ENCODE measurements at places on chromosomes 5 and 9.
A peak's percentile ranks its signal among the peaks of the same experiment; 100 is the strongest.

GRCh38 chr5:16726538-16726946 lies 109.7 kb upstream of the RETREG1 start:
- peak; percentile 15 for DNase-seq

- DNase-seq = no peak
These were observed 102.6 kb upstream of the ALDH1B1 start for GRCh38 chr9:38289866-38290245.

DNA sequence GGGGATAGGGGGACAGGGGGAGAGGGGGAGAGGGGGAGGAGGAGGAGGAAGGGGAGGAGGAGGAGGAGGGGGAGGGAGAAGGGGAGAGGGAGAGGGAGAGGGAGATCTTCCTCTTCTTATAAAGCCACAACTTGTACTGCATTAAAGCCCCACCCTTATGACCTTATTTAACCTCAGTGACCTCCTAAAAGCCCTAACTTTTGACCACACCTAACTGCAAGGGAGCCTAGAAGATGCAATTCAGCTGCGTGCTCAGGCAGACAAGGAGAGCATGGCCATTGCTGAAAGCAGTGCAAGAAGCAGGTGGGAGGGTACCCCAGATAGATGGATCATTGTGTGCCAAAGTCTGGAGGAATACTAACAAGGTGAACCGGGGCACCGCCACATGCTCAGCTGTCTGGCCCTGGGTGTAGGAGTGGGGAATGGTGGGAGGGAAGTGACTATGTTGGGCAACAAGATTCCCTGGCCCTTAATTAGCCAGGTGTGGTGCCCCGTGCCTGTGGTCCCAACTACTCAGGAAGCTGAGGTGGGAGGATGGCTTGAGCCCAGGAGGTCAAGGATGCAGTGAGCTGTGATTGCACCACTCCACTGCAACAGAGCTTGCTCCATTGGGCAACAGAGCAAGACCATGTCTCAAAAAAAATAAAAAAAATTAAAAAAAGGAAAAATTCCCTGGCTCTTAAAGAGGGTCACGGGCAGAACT lies 125.4 kb upstream of the BOD1 start:
- no peak for DNase-seq

DNA sequence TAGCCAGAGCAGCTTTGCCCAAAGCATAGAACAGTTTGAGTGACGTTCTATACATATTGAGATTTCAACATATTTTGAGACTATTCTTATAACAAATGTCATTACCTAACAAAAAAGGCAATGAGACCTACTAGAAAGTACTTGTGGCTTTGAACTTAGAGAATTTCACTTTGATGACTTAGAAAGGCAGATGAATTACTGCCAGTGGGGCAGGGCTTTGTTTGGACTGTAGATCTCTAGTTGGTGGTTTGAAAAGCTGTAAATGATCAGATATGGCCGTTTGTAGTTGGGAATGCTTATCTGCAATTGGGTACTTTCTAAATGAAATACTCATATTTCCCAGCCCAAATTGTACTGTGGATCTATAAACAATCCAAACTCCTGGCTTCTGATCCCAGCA lies 28.1 kb downstream of the SOX30 start:
- no peak for DNase-seq

GRCh38 chr9:93390953-93391515 lies 60.5 kb upstream of the FAM120A start:
- no peak for DNase-seq

DNA sequence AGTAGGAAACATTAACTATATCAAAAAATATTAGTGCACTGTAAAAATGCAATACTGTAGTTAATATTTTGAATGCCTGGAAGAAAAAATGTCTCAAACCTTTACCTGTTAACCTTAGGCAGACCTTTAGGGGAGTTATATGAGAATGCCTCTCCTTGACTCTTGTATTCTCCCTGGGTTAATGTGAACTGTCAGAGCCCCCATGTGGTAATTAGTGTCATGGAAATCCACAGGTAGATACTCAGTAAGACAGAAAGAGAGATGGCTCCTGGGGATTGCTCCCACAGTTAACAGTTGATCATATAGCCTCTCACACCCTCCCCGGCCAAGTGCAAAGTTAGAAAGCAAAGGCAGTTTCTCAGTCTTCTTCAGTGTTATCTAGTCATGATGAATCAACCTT lies 742.8 kb downstream of the NR2F1-AS1 start:
- DNase-seq = no peak

GRCh38 chr9:9973062-9973461 lies 639.7 kb downstream of the PTPRD start:
- no peak for DNase-seq

DNA sequence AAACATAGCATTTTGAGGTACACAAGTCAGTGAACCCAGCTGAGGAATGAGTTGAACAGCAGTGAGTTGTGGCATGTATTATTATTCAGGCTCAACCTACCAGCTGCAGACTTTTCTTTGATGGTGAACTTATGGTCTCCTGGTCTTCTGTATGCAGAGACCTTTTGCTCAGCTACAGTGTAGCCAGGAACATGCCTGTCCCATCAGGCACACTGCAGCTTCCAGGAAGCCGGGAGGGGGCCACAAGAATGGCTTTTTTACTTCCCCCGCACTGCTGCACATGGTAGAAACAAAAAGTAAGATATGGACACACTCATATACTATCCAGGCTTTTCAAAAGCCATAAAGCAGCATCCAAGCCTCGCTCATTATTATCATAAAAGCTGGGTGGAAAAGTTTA lies 65.3 kb upstream of the PLPP1 start:
- DNase-seq = no peak

DNA sequence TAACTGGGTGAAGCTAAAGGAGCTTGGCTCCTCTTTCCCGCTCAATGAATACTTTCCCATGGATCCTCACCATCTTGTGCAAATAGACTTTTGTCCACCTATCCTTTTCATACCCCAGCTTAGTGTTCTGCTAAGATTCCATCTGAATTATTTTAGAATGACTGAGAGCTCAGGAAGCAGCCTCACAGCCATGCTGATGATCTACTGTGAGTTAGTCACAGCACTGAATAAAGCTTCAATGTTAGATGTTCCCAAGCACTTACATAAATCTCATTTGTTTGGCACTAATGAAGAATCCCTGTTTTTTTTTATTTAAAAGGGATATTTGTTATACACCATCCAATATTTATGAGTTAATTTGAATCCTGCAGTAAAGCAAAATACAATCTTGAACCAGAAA lies 317.6 kb upstream of the TRPC7 start:
- DNase-seq = no peak

DNA sequence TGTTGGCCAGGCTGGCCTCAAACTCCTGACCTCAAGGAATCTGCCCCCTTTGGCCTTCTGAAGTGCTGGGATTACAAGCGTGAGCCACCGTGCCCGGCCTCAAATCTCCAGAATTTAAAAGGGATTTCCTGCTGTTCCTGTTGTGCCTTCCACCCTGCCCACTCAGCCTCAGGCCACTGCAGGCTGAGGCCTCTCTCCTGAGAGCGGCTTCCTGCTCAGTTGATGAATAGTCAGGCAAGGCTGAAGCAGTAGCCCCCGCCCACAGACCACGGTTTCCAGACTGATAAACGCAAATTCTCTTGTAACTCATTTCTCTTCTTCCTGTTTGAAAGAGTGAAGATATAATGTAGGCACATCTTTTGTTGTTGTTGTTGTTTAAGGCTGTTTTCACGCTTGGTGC lies 127.0 kb upstream of the PLCXD3 start:
- no peak for DNase-seq

- DNase-seq = no peak
These were observed 97.0 kb downstream of the FBXL7 start for GRCh38 chr5:15596936-15597335.

- DNase-seq = no peak
These were observed 103.4 kb downstream of the MED10 start for GRCh38 chr5:6274846-6275543.

DNA sequence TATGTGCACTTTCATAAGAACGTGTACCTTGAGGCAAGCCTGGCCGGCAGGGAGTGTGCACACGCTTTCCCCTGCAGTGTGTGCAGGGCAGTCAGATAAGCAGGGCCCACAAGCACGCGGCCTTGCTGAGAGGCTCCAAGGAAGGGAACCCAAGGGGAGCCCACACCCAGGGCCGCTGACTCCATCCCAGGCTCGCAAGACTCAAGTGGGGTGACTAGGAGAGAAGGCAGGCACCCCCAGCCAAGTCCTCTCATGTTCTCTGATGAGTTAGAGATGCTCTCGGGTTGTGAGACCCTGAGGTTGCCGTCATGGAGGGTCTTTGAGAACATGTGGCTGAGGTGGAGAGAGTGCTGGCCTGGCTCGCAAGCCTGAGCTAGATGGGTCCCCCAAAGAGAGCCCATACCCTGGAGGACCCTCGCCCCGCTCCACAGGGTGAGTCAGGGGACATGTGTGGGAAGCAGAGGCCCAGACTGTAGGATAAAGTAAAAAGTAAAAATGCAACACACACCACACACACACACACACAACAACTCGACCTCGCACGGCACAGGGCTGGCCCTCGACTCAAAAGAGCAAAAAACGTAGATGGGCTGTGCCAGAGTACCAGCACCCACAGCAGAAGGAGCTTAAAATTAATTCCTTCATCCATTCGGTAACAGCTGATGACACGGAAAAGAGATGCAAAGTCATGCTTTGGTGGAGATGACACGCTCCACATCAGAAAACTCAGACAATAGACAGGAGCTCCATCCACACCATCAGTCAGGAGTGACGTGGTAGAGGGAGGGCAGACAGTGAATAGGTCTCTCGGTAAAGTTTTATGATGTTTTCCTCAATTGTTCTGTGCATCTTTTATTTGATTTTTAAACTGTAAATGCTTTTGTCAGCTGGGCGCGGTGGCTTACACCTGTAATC lies 54.8 kb upstream of the NKD2 start:
- no peak for DNase-seq

GRCh38 chr9:126307322-126308061 lies 19.1 kb upstream of the MVB12B start:
- no peak for DNase-seq

- DNase-seq = no peak
These were observed 102.2 kb downstream of the SERINC5 start for GRCh38 chr5:80153586-80154126.

- no peak for DNase-seq
These were observed 44.2 kb downstream of the NR6A1 start for GRCh38 chr9:124726886-124727285.

- no peak for DNase-seq
These were observed 42.3 kb upstream of the MCTP1 start for GRCh38 chr5:95327211-95327610.

GRCh38 chr5:9479361-9479760 lies 66.5 kb downstream of the SEMA5A start:
- no peak for DNase-seq

DNA sequence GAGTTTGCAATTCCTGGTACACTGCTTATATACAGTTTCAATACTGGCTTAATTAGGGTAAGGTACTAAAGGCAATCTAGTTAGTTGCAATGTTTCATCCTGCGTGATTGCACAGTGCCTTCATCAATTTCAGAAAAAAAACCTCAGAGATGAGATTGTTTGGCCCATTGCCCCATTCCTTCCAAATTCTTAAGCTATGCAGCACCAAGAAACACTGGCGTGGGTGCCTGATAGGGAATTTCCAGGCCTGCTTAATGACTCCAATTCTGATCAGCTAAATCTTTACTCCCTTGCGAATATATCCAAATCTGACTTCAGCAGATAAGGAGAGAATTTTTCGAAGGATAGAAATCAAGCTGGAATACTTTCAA lies 35.9 kb upstream of the GAS1 start:
- no peak for DNase-seq

DNA sequence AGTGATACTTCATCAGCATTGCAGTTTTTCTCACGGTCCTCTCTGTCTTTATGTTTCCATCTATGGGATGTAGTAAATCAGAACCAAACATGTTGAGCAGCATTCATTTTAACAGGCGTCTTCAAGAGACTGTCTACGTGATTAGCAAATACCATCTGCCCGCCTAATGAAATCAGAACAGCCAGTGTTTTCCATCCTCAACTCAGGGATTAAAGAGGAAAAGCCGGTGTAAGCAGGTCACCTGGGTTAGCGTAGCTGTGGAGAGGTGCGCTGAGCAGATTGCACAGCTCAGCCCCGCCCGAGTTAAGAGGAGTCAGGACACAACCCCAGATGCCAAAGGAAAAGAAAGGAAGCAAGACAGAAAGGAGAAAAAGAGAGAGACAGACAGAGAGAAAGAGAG lies 54.3 kb upstream of the ANKRD33B start:
- no peak for DNase-seq

DNA sequence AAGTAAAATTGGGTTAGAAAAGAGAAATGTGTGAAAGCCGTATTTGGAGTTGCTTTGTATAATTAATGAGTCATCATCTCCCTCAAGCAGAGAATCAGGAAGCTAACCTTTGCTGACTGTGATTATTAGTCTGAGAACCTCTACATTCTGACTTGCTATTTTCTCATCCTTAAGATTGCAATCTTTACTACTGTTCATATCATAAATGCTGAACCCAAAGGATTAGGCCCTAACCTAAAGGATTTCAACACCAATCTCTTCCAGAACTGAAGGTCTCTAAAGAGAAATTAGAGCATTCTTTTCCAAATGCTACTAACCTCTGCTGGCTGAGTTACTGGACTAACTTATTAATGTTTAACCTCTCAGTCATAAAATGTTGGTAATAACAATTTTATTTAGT lies 538.1 kb upstream of the MEF2C start:
- DNase-seq = no peak

DNA sequence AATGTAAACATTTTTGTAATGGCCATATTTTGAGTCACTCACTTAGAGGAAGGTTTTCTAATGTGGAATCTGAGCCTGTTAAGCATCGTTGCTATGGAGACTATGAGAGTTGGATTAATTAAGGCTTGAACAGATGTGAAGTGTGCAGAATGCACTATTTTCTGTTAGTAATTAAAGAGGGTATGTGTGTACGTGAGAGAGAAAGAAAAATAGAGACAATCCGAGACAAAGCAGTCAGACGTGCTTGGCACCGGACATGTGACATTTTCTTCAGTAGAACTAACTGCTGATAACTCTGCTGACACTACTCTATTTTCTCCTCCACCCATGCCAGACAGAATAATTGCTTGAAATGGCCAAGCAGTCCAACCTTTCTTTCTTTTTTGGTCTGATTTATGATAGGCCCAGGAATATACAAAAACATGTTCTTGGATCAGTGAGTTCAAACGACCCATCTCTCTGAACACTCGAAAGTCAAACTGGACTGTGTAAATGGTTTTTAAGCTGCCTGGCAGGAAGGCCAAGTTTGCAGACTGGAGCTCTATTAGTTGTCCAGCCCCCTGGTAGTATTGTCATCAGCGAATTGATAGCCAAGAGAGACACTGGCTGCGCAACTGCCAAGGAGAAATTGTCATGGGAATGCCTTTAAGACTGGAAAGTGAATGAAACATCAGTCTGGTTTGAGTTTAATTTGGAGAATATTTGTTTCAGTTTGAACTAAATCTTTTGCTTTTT lies 322.1 kb downstream of the ARHGEF28 start:
- DNase-seq = no peak

Data from HL-60 (cell line).